Temporal lobe (tissue), 4 donors: ENCODE measurements at places on chromosomes 12 and 14. TPM values are rescaled to one million over a fixed set of nuclear protein-coding genes. Genes with fewer than 3 reads are reported as not detected.

OR11H12 gene
- total RNA-seq = not detected

KRT3 gene
- not detected for total RNA-seq

CEBPE gene
- not detected for total RNA-seq

RFX4 gene
- total RNA-seq = 6.4 TPM

CCDC184 gene
- total RNA-seq = 26.3 TPM

RNASE7 gene
- total RNA-seq = not detected

C1QL4 gene
- total RNA-seq = under 0.01 TPM

ASB2 gene
- not detected for total RNA-seq

BIN2 gene
- total RNA-seq = 0.74 TPM

RDH5 gene
- 3.0 TPM for total RNA-seq

KIF26A gene
- 9.1 TPM for total RNA-seq

FAM216A gene
- 22.9 TPM for total RNA-seq

DCN gene
- total RNA-seq = 46.7 TPM

LRFN5 gene
- total RNA-seq = 56.8 TPM

BCL2L14 gene
- 0.25 TPM for total RNA-seq

TCL1B gene
- not detected for total RNA-seq

IL31 gene
- not detected for total RNA-seq

TEX52 gene
- not detected for total RNA-seq

ASCL1 gene
- total RNA-seq = 8.6 TPM

CCDC38 gene
- total RNA-seq = not detected

DPPA3 gene
- not detected for total RNA-seq

TNS2 gene
- 13.5 TPM for total RNA-seq

PIWIL1 gene
- not detected for total RNA-seq

TBPL2 gene
- total RNA-seq = not detected

KLRC2 gene
- total RNA-seq = 1.5 TPM

ALX1 gene
- not detected for total RNA-seq

HOXC6 gene
- total RNA-seq = not detected

MAGOHB gene
- 16.5 TPM for total RNA-seq

SLC38A6 gene
- 32.5 TPM for total RNA-seq

DIP2B gene
- total RNA-seq = 46.0 TPM

FOXN4 gene
- total RNA-seq = 0.25 TPM

MDGA2 gene
- total RNA-seq = 51.1 TPM

DPY19L2 gene
- 38.1 TPM for total RNA-seq

MYL2 gene
- not detected for total RNA-seq

RPGRIP1 gene
- total RNA-seq = not detected

CLEC4E gene
- total RNA-seq = not detected

CMA1 gene
- not detected for total RNA-seq

IGF1 gene
- total RNA-seq = 3.9 TPM

CCND2 gene
- total RNA-seq = 145 TPM

CLEC1B gene
- not detected for total RNA-seq

DPF3 gene
- total RNA-seq = 4.9 TPM

AHSA1 gene
- 70.1 TPM for total RNA-seq

NFYB gene
- 31.0 TPM for total RNA-seq
